ENCODE measurements at places on chromosomes 4 and X. TPM values are rescaled to one million over a fixed set of nuclear protein-coding genes. Genes with fewer than 3 reads are reported as not detected.

PPEF1 gene
- total RNA-seq, result not detected

ZFP92 gene
- total RNA-seq, result 0.32 TPM

USP26 gene
- not detected for total RNA-seq

SLC7A11 gene
- total RNA-seq, result 74.1 TPM

PGAM4 gene
- total RNA-seq, result not detected

ATP7A gene
- total RNA-seq, result 12.1 TPM

SPOCK3 gene
- total RNA-seq, result not detected

NLGN4X gene
- total RNA-seq, result 0.86 TPM

NUDT11 gene
- total RNA-seq, result 12.1 TPM

STEEP1 gene
- total RNA-seq, result 26.8 TPM

RTL9 gene
- total RNA-seq, result under 0.01 TPM

RS1 gene
- not detected for total RNA-seq

SCML2 gene
- 1.7 TPM for total RNA-seq

WDFY3 gene
- total RNA-seq, result 98.0 TPM

DRD5 gene
- total RNA-seq, result not detected

ATOH1 gene
- not detected for total RNA-seq

DNA sequence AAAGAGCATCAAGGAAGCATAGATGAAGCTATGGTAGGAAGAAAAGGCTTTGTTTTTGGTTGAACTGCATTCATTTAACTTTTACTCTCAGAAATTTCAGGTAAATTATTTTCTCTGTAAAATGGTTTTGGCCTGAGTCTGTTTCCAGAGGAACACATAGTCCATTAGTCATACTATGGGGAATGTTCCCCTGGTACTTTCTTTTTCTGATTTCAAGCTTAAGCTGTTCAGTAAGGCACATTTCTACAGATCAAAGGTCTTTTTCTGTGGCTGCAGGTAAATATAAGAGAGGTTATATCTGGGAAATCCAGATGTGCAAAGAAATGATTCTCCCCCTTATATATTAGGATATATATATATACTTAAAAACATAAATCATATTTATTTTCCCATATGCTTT is 1744.4 kb upstream of the ADGRL3 start:
- no peak for DNase-seq

DNA sequence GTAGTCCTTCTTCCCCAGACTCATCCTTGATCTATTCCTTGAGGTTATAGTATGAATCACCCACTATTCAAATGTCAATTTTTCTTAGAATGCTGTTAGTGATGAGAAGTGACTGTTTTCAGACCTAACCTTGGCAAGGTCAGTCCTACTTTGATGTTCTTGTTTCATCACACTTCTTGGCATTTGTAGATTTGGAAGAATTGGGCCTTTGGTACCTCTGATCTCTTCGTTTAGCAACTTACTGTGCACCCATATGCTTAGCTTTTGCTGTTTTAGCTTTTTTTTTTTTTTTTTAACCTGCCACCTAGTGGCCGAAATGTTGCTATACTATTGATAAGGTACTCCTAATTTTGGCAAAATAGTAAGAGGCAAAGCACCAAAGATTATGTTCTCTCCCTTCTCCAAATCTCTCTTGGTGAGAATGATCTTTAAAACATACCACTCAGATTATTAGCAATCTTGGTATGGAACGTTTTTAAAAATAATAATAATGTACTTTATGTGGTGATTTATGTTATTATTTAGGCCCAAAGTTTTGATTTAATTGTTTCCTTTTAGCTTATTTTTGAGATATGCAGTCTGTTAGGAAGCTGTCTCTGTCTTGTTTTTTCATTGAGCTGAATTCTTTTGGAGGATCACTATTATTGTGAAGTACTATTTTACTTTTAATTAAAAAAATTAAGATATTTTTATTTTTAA is 16.6 kb downstream of the DCK start:
- DNase-seq, result peak; percentile 62

DNA sequence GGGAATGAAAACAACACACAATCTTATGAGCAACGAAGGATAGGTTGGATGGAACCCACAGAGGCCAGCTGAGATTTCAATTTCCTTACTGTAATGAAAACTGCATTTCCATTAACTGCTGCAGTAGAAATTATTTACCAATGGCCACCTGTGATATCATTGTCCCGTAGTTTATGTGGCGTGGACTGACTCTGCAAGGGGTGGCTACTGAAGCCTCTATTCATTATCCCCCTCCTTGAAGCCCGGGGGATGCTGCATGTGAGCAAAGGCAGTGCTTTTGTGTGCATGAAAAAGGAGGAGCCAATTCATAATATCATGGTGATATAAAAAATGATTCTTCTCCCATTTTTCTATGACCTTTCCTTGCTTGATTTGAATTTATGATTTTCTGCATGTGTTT is 207.8 kb downstream of the PTTG2 start:
- no peak for DNase-seq

- peak; percentile 74 for DNase-seq
These were observed 14.6 kb downstream of the CLCN3 start for GRCh38 chr4:169634975-169635374.

GRCh38 chr4:25970226-25970675 is 56.2 kb downstream of the SMIM20 start:
- peak; percentile 8 for DNase-seq

DNA sequence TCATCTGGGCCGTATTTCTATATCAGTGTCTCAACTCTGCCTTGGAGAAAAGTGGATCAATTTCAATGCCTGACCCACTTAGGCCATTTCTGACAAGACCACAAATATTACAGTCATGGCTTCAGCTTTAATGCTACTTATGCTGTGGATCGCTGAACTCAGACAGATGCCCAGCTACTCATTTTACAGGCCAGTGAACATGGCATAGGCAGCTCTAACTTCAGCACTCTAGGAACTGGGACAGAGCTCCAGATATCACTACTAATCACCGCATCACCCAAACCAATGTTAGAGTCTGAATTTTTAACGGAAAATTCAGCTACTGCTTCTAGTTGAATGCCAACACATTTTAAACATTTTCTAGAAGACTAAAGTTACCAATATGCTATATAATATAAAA is 809.6 kb upstream of the FRG1 start:
- DNase-seq, result no peak

DNA sequence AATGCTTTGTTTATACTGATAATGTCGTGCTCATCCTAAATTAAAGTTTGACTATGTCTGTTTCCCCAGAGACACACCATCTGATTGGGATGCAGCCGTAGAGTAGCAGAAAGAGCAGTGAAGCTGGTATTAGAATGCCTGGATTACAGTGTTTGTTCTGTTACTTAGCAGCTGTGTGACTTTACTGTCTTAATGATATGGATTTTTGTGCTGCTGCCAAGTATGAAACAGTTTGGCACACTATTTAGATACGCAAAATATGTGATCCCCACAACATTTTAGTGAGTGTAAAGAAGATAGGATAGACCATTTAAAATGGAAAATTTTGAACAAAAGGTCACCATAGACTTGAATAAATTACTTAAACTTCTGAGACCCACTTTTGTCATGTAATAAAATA is 1.2 kb upstream of the CHIC1 start:
- peak; percentile 21 for DNase-seq

DNA sequence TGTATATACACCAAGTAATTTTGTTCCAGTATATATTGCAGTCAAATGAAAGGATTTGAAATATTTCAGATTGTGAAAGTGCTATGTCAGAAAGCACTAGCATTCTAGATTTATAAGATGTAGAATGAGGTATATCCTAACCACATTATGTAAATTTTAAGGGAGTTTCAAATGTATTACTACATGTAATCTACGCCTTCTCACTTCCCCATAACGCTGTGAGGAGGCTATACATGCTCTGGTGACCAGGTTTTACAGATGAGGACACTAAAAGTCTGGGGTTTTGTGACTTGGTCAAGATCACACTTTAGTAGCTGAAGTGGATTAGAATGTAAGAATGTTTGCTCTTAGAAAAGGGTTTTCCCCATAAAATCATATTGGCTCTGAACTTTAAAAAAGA is 8.1 kb downstream of the ENPEP start:
- DNase-seq, result no peak

- DNase-seq, result no peak
These were observed 42.8 kb upstream of the KLHL34 start for GRCh38 chrX:21700967-21701366.

GRCh38 chr4:54539500-54540029 is 118.2 kb upstream of the KIT start:
- DNase-seq, result peak; percentile 30

- DNase-seq, result no peak
These were observed 668.7 kb upstream of the CPEB2 start for GRCh38 chr4:14333616-14334015.

DNA sequence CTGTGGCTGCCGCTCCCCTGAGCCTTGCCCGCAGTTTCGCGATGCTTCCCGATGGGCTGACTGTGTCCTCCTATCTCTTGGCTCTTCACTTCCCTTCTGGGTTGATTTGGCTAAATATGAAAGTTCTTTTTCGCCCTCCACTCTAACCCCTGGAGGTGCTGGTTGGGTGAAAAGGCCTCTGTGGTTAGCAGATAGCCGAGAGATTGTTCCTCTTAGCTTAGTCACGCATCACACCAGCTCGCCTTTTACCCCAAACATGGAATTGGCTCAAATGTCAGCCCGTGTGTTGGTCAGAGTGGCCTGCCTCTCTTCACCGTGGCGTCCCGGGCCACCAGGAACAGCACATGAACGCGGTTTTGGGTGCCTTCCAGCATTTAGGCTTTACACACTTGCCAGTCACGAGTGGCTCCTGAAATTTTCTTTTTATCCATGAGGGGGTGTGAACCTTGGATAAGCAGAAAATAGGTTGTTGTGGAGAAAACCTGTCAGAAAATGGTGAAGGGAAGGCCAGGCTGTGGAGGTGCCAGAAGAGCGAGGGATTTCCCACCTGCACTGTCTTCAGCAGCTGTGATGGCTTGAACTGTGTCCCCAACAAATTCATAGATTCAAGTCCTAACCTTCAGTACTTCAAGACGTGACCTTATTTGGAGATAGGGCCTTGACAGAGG is 8.9 kb downstream of the CLCN4 start:
- DNase-seq, result no peak

DNA sequence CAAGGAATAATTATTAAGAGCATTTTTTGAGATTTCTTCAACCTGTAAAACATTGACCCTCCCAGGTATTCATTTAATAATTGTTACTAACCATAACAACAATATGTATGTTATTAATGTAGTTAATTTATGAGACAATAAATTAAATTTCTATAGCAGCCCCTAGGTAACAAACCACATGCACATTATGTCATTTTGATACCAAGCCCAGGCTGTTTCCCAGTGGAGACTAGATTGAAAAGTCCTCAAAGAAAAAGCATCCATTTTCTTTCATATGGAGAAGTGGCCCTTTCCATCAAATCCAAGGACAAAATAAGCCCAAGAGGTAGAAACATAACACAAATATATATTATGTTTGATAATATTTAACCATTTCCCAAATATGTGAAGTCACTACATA is 104.3 kb upstream of the GK2 start:
- no peak for DNase-seq

DNA sequence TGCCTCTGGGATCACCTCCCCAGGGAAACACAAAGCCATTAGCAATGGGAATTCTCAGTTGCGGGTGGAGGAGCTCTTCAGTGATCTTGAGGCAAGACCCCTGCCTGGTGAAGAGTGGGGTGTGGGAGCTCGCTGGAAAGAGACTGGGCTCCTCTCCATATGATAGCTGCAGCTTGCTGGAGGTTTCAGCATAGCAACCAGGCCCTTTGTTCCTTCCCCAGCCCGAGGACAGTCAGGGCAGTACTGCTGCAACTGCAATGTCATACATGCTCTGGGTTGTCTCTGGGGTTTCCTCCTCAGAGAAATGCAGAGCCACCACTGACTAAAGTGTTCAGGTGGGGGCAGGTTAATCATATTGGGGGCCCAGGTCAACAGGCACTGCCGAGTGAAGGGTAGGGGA is 81.3 kb downstream of the ARHGAP24 start:
- DNase-seq, result no peak

DNA sequence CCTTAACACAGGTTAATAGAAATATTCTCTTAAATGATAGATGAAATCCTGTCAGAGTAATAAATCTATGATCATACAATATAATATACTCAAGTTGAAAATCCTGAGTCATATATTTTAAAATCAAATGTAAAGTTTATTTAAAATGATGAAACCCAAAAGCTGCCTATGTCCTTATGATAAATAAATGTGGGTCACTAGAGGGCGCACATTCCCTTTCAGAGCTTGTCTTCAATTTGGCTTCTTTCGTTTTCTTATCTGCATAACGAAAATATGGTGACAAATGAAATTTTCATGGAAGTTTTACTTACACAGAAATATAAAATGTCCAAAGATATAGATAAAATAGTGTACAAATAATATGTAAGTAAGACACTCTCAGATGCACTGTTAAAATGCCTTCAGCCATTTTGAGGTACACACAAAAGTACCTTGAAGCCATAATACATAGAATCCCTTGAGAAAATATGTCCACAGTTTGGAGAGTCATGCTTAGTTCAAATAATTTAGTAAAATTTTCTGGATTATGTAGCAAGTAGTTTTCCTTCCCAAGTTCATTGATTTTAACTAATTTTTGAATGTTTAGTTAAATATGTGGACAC is 680.4 kb downstream of the DMD start:
- peak; percentile 28 for DNase-seq

- no peak for DNase-seq
These were observed 29.4 kb upstream of the SLAIN2 start for GRCh38 chr4:48311896-48312295.

- no peak for DNase-seq
These were observed 67.9 kb downstream of the AFF1 start for GRCh38 chr4:87002682-87003043.

GRCh38 chr4:70660106-70660505 is 6.2 kb downstream of the JCHAIN start:
- DNase-seq, result no peak

GRCh38 chr4:128865132-128865531 is 55.6 kb downstream of the JADE1 start:
- no peak for DNase-seq

GRCh38 chr4:185774845-185775680 is 36.9 kb downstream of the SORBS2 start:
- peak; percentile 84 for DNase-seq

- DNase-seq, result no peak
These were observed 60.2 kb upstream of the HS3ST1 start for GRCh38 chr4:11488657-11489452.

Data from fibroblast of villous mesenchyme (primary cell).